NB4 (cell line): ENCODE measurements at places on chromosomes 4 and X.

GRCh38 chrX:100445593-100445992 lies 35.5 kb upstream of the PCDH19 start:
- DNase-seq = no peak

DNA sequence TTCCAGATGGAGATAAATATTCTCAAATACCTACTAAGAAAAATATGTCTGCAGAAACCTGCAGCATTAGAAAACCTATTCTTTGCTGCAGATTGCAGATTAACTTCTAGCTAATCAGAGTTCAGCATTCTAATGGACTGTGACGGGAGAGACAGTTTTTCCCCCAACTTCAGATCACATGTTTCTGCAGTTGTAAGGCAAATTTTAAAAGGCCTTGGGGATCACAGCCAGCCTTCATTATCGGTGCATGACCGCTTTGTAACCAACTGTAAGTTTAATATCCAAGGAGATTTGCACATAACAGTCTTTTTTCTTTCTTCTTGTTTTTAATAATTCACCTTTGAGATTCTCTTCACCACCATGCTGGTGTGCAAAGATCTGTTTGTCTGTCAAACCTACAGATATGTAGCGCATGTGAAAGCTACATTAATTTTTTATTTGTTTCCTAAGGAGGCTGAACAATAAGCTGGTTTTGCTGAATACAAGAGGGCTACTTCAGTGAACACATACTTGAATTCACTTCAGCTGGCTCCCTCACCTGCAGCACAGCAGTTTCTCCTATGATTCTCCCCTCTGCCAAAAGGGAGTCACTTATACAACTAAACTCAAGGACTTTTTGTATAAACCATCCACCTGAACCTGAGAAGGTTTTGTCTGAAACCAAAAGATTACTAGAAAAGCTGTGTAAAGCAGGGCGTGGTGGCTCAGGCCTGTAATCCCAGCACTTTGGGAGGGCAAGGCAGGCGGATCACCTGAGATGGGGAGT lies 488.5 kb downstream of the RPA4 start:
- DNase-seq = no peak

DNA sequence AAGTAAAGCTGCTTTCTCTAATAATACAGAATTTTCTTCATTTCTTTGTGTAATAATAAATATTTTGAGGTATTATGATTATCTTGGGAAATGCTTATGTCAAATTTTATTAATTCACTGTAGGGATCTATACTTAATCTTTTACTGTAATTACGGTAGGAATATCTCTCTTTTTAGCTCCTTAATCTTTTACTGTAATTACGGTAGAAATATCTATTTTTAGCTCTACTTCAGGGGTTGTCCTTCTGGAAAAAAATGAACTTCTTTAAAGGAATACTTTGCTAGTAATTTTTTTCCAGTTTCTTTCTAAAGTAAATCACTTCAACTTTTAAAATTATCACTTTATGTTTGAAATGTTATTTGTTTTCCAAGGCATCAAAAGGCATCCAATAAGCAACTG lies 2229.4 kb upstream of the AGA start:
- no peak for DNase-seq

- DNase-seq = no peak
Measured at GRCh38 chrX:311156-312129, 7.2 kb downstream of the GTPBP6 start.

DNA sequence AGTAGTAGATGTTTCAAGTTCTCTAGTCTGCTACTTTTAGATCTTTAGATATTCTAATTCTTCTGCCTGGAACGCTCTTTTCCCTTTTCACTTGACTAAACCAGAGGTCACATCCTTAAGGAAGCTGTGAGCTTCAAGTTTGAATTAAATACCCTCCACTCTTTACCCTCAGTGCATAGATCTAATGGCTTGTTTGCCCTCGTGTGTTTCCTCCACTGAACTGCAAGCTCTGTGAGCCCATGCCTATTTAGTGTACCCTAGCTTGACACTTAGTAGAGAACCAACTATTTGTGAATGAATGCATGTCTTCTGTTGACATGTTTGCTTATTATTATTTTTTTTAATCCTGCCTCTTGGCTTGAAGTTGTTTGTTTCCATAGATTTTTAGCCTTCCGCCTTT lies 138.3 kb downstream of the PDE5A start:
- peak; percentile 16 for DNase-seq

DNA sequence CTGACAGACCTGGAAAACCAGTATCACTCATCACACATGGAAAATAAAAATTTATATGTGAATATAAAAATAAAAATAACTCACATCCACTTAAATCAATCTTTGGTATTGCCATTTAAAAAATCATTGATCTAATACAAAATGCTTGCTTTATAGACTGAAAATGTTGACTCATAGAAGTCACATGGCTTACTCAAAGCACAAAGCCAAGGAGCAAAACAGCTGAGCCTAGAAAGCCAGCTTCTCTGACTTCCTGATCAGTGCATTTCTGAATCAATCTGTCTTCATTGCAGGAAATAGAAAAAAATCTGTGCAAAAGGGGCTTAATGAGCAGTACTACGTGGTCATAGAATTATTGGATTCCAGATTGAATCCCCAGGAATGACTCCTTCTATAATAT lies 176.9 kb upstream of the HS3ST1 start:
- DNase-seq = no peak

DNA sequence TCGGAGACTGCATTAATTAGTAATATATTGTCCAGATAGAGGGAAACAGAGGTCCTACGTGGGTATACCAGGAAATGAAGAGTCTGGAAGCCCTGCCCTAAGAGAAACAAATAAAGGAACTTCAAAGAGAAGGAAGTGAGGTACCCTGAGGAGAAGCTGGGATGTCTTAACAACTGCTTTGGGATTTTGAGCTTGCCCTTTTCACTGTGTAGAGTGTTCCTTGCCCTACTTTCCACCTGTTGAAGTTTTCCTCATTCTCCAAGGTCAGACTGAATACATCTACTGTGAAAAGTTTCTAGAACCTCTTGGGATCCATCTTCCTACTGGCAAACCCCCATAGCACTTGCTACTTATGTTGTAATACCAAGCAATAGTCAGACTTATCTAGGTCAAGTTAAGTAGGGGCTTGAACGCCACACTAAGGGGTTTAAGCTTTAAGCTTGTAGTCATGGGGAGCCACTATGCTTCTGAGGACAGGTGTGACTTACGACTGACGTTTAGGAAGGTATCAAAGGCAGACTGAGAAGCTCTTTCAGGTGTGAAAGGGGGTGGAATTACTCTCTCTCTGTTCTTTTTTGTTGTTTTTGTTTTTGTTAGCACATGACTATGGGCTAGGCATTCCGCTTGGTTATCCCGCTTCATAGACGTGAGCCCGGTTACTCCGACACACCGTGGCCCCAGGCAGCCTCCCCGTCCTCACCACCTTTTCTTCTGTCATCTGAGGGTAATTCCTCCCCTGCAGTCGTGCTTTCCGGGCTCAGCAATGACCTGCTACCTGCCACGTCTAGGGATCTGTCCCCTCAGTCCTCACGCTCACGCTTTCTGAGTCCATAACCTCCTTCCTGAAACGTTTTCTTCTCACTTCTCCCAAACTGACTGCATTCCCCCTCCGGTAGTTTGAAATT lies 959 bp upstream of the REST start:
- peak; percentile 39 for DNase-seq

DNA sequence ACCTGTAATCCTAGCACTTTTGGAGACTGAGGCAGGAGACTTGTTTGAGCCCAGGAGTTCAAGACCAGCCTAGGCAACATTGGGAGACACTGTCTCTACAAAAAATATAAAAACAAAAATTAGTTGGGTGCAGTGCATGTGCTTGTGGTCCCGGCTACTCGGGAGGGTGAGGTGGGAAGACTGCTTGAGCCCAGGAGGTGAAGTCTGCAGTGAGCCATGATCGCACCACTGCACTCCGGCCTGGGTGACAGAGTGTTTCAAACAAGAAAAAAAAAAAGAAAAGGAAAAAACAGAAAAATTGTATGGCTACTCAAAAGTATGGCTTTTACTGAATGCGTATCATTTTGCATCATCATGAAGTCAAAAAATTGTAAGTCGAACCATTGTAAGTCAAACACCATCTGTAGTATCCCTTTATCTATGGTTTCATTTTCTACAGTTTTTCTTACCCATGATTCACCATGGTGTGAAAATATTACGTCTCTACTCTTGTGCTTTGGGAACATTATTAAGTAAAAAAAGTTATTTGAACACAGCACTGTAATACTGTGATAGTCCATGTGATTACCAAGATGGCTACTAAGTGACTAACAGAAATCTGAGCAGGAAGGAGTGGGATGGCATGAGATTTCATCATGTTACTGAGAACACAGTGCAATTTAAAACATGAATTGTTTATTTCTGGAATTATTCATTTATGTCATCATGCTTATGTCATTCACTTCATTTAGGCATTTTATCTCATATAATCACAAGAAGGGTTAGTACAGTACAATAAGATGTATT lies 26.5 kb upstream of the MANBA start:
- no peak for DNase-seq

DNA sequence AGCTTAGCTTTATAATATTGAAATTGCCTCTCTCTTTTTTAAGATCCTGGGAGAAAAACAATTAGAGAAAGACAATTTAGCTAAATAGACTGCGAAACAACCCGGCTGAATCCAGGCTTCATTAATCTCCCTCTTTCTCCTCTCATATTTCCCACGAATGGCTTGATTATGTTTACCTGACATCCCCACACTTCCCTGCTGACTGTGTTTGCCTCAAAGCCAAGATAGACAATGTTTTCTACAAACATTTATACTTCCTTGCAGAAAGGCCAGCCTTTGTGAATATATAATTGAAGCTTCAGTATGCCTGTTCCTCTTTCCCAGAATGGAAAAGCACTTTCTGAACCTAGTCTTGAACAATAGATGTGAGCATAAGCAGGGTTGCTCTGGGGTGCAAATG lies 566.8 kb downstream of the PDHA2 start:
- no peak for DNase-seq

DNA sequence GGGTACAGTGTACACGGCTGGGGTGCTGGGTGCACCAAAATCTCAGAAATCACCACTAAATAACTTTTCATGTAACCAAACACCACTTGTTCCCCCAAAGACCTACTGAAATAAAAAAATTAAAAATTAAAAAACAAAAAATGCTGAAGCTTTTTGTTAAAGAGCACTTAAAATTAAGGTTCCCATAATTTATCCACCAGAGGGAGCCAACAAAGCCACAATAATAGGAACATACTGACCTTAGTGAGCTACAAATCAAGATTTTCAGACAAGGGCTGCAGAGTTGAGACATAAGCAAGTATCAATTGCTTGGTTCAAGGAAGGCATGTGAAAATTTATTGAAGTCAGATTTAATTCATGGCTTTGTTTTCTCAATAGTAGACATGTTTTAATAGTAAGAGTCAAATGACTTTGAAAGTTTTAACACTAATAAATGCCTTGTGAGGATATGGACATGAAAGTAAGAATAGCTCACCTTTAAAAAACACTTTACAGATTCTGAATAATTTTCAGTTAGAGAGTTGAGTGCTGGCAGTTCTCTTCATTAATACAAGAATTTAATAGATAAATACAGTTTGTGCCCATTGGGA lies 43.0 kb upstream of the SCOC start:
- peak; percentile 46 for DNase-seq

- no peak for DNase-seq
Measured at GRCh38 chrX:84153538-84153937, 34.5 kb downstream of the RPS6KA6 start.

DNA sequence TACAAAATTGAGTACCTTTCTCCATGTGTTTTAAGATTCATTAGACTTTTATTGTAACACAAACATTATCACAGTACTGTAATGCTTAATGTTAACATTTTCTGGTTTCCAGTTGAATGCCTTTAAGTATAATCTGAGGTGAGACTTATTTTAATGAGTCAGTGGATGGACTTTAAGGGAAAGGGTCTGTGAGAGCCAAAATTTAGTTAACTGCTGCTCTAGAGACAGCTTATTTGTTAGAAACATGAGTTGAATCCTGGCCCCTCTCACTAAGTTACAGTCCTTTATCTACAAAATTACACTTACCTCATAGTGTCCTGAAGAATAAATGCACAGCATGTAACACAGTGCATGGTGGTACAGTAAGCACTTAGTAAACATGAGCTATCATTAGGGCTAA lies 66.0 kb downstream of the PGRMC2 start:
- DNase-seq = no peak

- peak; percentile 2 for DNase-seq
Measured at GRCh38 chrX:130296743-130297142, 28.0 kb upstream of the ZNF280C start.

DNA sequence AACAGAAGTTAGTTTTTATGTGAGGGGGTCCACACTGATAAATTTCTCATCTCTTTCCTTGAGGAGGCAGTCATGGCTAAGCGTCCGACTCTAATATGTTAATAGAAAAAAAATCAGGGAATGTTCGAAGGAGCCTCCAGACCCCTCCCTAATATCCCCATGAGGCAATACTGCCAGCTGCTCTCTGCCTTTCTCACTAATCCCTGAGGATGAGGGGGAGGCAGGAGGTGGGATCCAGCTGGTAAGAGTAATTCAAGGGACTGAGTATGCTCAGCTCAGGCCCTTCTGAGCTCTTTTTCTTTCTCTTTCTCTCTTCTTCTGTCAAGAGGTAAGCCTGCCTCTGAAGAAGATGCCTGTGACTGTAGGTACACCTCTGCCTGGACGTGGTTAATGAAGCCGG lies 51.7 kb downstream of the PIR start:
- DNase-seq = no peak

DNA sequence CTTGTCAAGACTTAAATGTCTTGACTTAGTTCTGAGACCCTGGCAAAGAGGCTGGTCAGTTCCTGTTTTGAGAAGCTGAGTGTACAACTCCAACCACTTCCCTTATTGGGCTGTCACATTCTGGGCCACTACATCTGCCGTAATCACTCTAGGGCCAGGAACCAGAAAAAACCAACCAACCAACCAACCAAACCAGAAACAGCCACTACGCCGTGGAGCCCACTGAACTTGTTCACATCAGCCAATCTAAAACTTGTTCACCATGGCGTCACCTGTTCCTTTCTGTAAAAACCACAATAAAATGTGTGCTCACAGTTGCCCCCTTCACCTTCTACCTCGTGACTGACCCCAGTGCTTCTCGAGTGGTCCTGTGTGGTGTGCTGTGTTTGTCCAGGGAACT lies 107.3 kb downstream of the JADE1 start:
- DNase-seq = peak; percentile 77

GRCh38 chr4:119750771-119751170 lies 122.2 kb upstream of the PDE5A start:
- DNase-seq = no peak

- no peak for DNase-seq
Measured at GRCh38 chrX:121831601-121832000, 784.2 kb downstream of the GLUD2 start.

GRCh38 chr4:94399277-94399676 lies 52.5 kb upstream of the PDLIM5 start:
- DNase-seq = no peak

GRCh38 chrX:48083212-48083611 lies 11.8 kb upstream of the ZNF630 start:
- DNase-seq = peak; percentile 69

DNA sequence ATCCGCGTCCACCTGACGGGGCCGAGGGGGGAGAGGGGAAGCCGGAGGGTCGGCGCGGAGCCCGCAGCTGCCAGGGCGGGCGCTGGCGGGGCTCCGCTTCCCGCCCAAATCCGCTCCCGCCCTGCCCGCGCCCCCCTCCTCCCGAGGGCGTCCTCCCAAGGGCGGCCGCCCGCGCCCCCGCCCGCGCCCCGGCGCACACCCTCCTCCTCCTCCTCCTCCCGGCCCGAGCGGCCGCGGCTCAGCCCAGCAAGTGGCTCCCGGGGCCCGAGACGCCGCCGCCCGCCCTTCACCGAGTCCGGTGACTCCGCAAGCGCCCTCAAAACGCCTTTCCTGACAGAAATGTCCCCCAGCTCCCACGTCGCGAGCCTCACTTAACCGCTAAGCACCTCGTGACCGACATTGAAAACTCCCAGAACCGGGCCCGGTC lies 487 bp downstream of the HMGB2 start:
- peak; percentile 70 for DNase-seq

- no peak for DNase-seq
Measured at GRCh38 chr4:153789741-153790499, 1.0 kb upstream of the SFRP2 start.
